ENCODE measurements at places on chromosomes 2 and 18.

- DNase-seq = no peak
Observed at GRCh38 chr2:106953236-106953635, 67.3 kb upstream of the ST6GAL2 start.

DNA sequence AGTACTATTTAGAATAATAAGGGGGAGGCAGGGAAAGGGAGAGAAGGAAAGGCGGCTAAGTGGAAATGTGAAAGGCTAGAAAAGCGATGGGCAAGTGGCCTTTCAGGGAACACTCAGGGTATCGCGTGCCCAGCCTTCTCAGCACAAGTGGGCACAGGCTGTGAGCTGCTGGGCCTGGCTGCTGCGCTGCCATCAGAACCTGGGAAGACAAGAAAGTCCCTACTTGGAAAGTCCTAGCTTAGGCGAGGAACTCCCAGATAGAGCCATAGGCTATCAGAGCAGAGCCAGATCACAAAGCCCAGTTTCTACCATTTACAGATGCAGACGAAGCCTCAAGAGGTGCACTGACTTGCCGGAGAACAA is 9.8 kb upstream of the FZD7 start:
- DNase-seq = no peak

GRCh38 chr2:25936889-25937545 is 45.3 kb downstream of the KIF3C start:
- no peak for DNase-seq

DNA sequence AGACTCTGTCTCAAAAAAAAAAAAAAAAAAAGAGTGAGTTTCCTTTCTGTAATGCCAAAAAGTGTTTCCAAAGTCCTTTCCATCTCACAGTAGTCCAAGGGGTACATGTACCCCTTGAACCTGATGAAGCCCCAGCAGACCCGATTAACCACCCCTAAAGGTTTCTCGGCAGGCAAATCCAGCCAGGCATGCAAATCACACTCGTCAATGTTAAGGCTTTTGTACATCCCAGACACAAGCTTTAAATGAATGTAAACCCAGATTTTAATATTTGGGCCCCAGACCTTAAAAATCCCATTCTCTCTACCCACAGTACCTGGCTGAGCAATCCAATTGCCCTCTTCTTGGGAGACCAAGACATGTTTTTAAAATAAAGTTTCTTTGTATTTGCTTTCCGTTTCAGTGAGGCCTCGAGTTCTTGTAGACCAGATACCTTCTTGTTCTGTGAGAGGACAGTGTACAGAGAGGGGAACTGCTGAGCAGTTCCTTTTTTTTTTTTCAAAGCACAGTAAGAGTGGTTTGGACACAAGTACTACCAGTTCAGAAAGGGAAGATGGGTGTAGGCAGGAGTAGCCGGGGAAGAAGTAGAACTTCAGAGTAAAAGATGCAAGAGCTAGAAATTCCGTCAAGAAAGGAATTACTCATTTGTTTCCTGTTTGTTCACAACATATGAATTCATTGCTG is at the start of gene NLRC4:
NLRC4 (minus strand) TSS at position 465 of the 684 bp plus-strand sequence. CDS start 8,111 bp downstream, outside the sequence.
- peak; percentile 21 for DNase-seq

- peak; percentile 42 for DNase-seq
Observed at GRCh38 chr2:240972636-240973521, 25.5 kb upstream of the SNED1 start.

- no peak for DNase-seq
Observed at GRCh38 chr2:56234241-56234640, 50.5 kb downstream of the CCDC85A start.

GRCh38 chr18:46621871-46622270 is 35.1 kb downstream of the LOXHD1 start:
- DNase-seq = no peak

DNA sequence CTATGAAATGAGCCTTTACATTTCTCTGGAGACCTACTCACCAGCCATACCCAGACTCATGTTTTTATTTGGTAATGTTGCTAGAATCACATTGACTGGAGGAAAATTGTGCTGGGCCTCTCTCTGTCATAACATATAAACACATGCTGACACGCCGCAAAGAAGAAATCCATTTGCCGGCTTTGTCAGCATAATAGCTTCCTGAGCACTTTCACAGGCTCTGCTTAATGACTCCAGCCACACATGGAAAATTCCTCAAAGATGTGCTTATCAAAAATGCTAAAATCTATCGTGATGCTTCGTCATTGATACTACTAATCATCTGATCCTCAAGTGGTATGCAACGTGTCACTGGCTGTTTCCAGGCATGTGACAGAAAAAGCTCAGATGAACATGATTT is 63.1 kb downstream of the RND3 start:
- DNase-seq = no peak

- no peak for DNase-seq
Observed at GRCh38 chr2:70141902-70142589, 48.8 kb downstream of the C2orf42 start.

GRCh38 chr18:54710074-54710899 is 118.0 kb upstream of the RAB27B start:
- no peak for DNase-seq

DNA sequence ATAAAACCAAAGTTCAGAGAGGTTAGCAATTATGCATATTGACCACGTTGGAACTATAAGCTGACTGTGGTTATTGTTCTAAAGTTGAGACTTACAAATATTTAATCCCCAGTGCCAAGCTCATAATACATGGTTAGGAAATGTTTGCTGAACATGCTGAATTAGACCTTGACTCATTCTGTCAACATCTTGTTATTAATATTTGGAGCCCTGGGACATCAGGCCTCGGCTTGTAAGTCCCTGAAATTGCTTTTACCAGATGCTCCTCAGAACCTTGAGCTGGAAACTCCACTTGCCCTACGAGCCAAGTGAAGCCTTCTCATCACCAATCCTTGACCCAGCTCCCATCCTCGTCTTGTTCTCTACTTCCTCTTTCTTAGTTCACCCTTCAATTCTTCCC is 21.2 kb downstream of the DYNAP start:
- no peak for DNase-seq

DNA sequence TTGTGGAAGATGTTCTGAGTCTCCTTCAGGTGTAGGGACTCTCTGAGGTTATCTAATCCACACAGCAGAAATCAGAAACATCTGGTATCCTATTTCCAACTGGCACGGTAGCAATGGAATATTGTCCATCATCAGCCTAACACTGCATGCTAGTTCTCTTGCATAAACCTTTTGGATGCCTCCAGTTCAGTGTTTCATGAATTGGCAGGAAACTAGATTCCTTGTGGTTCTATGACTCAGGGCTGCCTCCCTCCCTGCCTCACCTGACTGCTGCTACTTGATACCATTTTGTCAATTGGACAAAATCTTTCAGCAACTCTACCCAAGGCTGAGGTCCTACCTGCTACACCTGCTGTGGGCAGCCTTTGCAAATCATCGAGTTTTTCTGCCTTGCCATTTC is 130.9 kb downstream of the TPGS2 start:
- no peak for DNase-seq
